ENCODE measurements at places on chromosomes 4 and X. TPM values are rescaled to one million over a fixed set of nuclear protein-coding genes. Genes with fewer than 3 reads are reported as not detected.
A peak's percentile ranks its signal among the peaks of the same experiment; 100 is the strongest.

DNA sequence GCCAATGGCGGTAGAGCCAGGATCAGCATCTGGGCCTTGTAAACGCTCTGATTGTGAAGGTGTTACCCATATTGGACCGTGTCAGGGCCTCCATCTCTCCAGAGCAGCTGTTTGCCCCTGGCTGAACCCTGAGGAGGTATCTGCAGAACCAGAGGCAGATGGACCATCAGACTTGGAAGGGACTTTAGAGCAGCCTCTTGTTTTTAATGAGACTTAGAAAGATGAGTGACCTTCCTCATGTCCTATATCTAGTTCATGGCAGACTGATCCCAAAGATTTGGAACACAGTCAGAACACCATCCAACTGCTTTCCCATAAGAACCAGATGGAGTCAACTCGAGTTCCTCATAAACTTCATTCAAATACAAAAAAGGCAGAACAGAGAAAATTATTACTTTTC, 135.1 kb upstream of the MSX1 start:
- no peak for DNase-seq

DNA sequence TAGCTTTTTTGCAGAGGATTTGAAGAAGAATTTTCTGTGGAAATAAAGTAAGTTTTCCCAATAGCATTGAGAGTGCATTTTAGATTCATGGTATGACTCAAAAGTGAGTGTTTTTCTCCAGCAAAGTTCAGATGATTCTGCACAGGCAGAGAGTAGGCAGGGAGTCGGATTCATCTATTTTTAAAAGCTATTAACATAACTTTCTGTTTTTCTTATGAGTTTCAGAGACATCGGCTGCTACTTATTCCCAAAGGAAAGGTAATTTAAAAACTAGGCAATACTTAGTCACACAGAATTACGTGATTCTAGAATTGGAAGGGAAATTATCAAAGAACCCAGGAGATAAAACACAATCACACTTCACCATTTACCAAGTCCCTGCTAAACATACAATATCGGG, 4.4 kb downstream of the CCDC110 start:
- peak; percentile 57 for DNase-seq

DNA sequence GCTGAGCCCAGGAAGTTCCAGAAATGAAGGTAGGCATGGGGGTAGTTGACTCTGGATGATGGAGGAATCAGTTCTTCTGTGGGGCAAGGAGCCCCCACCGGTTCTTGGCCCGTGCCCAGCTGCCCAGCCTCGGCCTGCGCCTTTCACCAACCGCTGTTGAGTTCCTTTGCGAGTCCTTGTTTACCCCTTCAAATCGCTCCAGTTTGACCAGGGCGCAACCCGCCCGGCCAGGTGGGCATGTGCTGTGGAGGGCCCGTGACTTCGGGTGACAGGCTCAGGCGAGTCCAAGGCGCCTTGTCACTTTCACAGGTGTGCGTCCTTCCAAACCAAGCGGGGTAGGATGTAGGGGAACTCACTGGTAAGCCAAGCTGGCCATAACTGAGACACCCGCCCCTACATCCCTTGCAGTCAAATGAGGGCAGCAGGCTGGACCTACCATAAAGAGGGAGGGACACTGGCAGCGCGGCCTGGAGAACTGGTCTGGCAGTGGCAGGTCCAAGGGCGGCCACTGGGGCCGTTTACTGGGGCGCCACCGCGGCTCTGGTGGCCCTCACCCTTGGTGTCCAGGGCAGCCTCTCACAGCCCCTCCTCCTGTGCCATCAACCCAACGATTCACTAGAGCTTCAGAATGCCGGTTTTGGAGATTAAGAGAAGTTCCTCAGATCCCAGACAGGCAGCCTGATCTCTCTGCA, 160.3 kb upstream of the ZIC3 start:
- no peak for DNase-seq

- DNase-seq: peak; percentile 16
Measured at GRCh38 chrX:70970482-70970995, 39.6 kb upstream of the SLC7A3 start.

- DNase-seq: no peak
Measured at GRCh38 chr4:156969911-156970310, 1.7 kb downstream of the PDGFC start.

- peak; percentile 83 for DNase-seq
Measured at GRCh38 chr4:104728380-104729122, 233.9 kb upstream of the CXXC4 start.

DNA sequence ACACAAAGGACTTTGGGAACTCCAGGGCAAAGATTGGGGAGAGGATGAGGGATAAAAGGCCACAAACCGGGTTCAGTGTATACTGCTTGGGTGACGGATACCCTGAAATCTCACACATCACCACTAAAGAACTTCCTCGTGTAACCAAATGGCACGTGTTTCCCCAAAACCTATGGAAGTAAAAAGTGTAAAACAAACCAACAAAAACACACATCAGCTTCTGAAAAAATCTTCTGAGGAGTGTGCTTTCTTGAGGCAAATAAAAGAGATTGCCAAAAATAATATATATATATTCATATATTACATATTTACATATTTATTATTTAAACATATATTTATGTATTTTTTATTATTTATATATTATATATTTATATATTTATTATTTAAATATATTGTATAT, 3.9 kb downstream of the P2RY8 start:
- DNase-seq: no peak

DNA sequence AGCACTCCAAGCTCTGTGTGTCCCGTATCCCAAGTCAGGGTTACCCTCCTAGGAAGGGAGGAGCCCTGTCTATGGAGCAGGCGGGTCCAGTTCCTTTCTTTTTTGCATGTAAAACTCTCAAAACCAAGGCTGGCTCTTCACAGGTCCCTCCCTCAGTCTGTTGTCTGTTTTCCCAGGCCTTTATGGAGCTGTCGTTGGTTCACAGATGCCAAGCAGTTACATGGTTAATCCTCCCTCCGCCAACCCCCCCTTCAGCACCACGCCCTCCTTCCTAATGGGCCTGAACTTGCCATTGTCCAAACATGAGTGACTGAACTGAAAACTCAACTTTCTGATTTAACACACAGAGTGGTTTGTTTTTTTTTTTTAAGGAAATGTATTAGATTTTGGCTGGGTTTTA, 148.3 kb downstream of the STOX2 start:
- DNase-seq: no peak

- DNase-seq: no peak
Measured at GRCh38 chrX:73266766-73267165, 52.1 kb upstream of the NAP1L2 start.

DNA sequence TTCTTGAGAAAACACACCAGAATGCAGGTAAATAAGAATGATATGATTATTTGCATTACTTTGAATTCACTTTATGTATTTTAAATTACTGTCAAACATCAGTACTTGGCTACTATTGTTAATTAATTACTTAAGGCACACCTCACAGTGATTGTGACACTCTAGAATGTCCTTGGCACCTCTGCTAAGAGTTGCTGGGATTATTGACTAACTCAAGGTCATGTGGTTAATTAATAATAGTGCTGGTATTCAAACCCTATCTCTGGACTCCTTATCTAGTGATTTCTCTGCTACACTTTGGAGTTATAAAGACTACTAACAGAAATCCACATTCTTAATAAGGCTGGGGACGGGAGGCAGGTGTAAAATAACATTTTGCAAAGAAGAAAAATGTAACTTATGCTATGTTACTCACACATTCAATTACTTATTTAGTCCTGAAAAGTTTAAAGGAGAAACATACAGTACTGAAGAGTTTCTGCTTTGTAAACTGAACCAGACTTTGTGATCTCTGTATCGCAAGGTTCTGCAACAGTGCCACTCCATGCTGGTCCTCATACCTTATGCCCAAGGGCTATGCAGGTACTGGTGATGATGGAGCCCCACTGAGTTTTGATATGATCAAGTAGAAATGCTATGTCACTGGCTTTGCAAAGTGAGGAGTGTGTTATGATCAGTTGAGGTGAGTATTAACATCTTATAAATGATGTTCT, 242.7 kb downstream of the MID1IP1 start:
- DNase-seq: no peak

- DNase-seq: no peak
Measured at GRCh38 chr4:114998316-114998715, 115.1 kb downstream of the NDST4 start.

DNA sequence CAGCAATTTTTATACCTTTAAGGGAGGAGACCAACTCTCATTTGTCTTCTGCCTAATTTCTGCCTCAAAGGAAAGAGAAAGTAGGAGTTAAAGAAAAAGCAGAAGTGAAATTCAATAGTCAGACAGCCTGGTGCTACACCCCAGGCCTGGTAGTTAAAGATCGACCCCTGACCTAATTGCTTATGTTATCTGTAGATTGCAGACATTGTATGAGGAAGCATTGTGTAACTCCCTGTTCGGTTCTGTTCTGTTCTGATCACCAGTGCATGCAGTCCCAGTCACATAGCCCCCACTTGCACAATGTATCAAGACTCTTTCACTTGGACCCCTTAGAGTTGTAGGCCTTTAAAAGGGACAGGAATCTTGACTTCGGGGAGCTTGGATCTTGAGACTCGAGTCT, 335.9 kb upstream of the AR start:
- DNase-seq: no peak

DNA sequence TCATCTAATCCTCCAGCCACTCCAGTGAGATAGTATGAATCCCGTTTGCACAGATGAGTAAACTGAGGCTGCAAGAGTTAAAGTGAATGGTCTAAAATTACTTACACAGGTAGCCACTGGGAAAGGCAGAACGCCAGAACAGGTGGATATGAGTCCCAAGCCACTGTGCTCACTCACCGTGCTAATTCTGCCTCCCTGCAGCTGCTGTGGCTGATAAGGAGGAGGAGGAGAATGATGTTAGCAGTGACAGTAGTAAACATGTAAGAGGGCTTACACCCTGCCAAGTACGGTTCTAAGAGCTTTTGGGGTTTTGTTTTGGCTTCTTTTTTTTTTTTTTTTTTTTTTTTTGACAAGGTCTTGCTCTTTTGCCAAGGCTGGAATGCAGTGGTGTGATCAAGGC, 90.5 kb upstream of the PRPS2 start:
- no peak for DNase-seq

GRCh38 chr4:17385403-17385802, 126.5 kb downstream of the QDPR start:
- peak; percentile 50 for DNase-seq

DNA sequence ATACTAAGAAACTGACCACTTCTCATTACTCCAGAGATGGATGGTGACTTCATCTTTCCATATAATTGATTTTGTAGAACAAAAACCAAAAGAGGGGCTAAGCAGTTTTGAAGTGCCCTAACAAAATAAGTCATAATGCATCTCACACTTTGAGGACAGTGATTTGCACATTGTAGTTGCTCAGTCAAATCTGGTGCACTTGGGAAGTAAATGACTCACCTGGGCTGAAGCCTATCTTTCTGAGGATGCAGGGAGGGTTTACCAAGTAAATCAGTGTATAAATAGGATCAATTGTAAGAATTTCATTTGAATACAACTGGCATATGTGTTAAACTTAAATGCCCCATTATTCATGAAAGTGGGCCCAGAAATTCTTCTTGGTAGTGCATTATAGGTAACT, 134.2 kb downstream of the DCLK2 start:
- DNase-seq: no peak

- DNase-seq: no peak
Measured at GRCh38 chr4:153531976-153532626, 65.9 kb downstream of the TMEM131L start.

DNA sequence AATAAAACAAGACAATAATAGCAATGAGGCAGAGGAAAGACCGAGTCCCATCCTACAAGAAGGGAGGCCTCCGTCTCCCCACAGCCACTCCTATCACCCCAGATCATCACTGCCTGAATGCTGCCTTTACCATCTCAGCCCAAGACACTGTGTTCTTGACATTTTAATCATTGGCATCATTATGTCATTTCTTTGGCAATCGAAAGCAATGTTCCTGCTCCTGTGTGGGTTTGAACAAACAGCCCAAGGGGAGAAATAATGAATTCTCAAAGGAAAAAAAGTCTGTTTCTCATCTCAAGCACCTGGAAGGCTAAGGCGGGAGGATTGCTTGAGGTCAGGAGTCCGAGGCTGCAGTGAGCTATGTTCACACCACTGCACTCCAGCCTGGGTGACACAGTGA, 73.0 kb upstream of the ACSL1 start:
- DNase-seq: no peak

DNA sequence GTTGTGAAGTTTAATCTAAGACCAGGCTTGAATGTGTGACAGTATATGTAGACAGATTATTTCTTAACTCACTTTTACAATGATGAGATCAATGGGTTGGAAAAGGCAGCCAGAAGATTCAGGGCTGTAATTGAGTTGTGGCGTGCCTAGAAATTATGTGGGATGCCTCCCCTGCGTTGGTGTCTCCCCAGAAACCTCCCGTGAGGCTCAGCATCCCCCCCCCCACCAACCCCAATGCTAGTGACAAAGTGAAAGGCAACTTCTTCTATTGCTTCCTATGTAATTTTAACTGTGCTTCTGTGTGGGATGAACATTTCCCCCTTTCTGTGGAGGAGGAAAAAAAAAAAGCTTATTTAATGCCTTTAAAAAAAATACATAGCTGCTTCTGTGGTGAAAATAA, 297.9 kb downstream of the ARHGAP10 start:
- DNase-seq: no peak

Gene SPANXD
- not detected for total RNA-seq

Gene LGI2
- not detected for total RNA-seq

Gene RPS6KA6
- total RNA-seq: 6.8 TPM

Gene SMIM31
- total RNA-seq: not detected
